ENCODE measurements at places on chromosomes 4 and X.

DNA sequence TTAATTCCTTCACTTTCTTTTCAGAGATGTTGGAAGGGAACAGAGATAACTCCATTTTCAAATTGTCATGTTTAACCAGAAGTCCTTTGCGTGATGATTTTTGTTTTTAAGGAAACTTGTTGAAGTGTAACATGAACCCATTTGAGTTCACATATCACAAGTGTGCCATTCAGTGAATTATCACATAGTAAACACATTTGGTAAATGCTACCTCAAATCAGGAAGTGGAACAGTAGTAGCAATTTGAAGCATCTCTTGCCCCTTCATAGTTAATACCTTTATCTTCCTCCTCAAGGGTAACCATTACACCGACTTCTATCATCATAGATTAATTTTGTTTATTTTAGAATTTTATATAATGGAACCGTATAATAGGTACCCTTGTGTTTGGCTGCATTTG, 35.8 kb downstream of the KDM6A start:
- DNase-seq = no peak

DNA sequence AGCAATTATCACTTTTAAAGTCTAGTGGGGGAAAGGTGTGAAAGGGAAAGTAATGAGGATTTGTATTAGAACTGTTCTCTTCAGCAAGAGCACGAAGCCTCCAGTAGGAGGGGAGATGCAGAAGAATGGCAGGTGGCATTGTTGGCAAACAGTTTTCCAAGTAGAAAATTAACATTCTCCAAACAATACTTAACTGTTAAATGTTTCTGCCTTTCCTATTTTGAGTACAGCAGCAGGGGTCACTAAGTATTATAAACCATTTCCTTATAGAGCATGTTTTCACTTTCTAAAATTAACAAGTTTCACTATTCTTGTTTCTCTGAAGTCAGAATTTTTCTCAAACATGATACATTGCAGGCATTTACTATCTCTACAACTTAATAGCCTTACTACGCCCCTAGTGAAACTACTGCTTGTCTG, 58.7 kb downstream of the LEF1 start:
- DNase-seq = no peak

DNA sequence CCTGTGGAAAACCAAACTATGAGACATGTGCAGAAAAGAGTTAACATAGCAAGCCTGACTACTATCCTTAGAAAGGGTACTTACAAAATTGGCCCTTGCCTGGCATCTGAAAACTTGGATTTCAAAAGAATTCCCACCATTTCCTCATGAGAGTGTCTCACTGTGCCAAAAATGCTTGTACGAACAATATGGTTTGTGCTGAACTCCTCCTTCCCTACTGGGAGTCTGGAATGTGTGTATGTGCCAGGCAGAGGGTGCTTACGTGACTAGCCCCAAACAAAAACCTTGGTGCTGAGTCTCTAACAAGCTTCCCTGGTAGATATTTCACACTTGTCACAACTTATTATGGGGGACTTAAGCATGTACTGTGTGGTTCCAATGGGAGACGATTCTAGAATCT, 81.7 kb upstream of the GIMD1 start:
- DNase-seq = no peak

GRCh38 chrX:11053351-11053750, 57.8 kb upstream of the HCCS start:
- no peak for DNase-seq

GRCh38 chr4:22515145-22515887, 550 bp downstream of the ADGRA3 start:
- peak; percentile 34 for DNase-seq

GRCh38 chrX:131802836-131803626, 220.1 kb upstream of the STK26 start:
- DNase-seq = peak; percentile 48

GRCh38 chr4:106659371-106659770, 290.8 kb upstream of the GIMD1 start:
- DNase-seq = no peak

GRCh38 chrX:103310555-103311398, at the start of gene BEX2:
Gene BEX2, minus strand, starts transcription at chrX:103310990. Its CDS starts 1,014 bp downstream, at chrX:103309976.
- DNase-seq = no peak

- DNase-seq = peak; percentile 75
These were observed 9.1 kb downstream of the HTRA3 start for GRCh38 chr4:8278421-8279287.

DNA sequence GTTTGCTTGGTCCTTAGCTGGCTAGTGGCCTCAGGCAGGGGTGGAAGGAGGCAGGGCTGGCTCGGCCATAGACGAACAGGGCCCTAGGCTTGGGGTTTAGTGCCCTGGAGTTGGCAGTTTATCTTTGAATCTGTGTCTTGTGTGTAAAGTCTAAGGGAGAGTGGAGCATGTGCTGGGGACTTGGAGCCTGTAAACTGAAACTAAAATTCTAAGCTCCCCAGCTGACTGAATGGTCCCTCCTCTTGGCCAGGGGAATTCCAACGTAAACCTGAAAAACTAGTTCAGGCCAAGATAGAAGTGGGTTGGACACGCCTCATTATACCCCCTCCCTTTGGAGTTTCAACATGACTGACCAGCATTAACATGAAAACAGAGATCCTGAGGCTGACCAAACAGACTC, 46.1 kb upstream of the GPR78 start:
- DNase-seq = no peak

- DNase-seq = no peak
These were observed 108.3 kb upstream of the DUSP21 start for GRCh38 chrX:44735498-44735897.

DNA sequence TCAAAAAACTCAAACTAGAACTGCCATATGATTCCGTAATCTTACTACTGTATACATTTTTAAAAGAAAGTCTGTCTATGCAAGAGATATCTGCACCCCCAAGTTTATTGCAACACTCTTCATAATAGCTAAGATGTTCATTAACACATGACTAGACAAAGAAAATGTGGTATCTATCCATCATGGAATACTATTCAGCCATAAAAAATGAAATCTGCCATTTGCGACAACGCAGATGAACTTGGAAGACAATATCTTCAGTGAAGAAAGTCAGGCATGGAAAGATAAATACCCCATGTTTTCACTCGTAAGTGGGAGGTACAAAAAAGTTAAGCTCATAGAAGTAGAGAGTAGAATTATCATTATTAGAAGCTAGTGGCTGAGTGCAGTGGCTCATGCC, 87.3 kb upstream of the DHRSX start:
- no peak for DNase-seq

GRCh38 chr4:43251841-43252240, 359.3 kb downstream of the GRXCR1 start:
- DNase-seq = no peak

DNA sequence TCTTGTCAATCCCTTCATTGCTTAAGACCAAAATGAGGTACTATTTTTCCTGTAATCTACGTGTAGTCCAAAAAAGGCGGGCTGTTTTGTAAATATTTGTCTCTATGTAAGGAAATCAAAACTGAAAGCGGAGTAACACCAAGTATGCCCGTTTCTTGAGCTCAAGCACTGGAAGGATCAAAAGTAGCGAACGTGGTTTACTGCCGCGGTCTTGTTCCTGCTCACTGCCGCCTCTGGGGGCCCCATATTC, 71.5 kb downstream of the AFF1 start:
- no peak for DNase-seq

DNA sequence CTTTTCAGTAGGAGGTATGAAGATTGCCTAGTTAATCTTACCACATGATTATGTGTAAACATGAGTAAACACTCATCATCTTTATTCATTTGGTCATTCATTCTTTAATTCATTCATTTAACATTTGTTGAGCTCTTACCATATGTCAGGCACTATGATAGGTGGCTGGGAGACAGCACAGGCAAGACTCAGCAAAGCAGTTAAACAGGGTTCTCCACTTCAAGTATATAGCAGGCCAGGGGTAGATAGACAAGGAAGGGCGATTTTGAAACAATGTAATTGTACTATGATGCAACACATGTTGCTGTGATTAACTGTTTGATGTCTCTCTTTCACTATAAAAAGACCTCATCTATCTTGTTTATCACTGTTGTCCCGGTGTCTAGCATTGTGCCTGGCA, 84.3 kb upstream of the GPR101 start:
- DNase-seq = no peak

GRCh38 chrX:43436517-43436916, 219.6 kb upstream of the MAOA start:
- DNase-seq = no peak

DNA sequence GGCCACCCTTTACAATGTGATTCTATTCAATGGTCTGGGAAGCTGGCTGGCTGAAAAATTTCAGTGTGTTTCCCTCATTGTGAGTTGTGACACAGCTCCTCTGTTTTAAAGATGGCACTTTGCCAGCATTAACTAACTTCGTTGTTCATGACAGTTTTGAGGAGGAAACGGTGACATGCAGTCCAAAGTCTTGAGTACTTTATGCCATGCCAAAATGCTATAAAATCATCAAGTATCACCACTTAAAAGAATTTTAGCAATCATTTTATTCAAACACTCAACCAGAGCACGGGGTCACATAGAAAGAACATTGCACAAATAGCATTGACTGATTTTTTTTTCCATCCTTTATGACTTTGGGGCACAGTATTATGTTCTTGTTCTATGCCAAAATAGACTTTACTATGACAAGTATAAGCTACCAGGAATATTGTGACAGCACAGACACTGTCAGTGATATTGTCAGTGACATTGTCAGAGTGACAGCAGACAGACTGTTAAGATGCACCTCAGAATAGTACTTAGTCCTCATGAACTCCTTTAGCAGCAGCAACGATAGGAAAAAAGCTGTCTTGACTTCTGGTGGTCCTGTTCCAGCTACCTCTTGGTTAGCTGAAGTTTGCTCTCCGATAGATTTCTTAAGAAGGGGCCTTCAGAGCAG, 46.7 kb downstream of the CXCL13 start:
- no peak for DNase-seq

DNA sequence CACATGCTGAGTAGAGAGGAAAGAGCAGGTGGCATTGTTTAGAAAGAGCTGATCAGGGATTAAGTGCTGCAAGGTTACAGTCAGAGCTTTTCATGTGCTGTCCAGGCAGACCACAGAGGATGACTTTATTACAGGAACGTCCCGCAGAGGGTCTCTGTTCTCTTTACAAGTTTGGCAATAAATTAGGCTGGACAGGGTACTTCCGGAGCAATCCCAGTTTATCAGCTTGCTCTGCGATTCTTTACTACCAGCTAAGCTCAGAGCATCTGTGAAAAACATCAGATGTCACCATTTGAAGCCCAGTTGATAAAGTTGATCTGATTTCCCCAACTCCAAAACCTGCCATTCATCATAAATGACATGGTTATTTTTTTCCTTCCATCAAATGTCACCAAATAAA, 633.1 kb downstream of the NLGN4X start:
- no peak for DNase-seq

DNA sequence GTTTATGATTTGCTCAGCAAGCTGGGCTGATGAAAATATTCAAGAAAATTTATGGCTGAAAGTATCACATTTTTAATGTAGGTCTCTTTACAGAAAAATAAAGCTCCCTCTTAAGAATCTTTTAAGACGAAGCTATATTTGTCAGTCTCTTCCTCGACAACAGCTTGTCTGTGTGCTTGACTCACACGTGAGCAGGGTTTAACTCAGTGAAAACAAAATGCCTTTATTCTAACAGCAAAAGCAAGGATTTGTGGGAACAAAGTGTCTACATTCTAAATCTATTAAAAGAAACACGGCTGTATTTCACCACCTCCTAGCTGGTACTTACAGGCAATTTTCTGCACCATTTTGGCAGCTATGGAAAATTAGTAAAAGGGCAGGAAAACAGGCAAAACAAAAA, 75.5 kb downstream of the NYX start:
- DNase-seq = no peak

DNA sequence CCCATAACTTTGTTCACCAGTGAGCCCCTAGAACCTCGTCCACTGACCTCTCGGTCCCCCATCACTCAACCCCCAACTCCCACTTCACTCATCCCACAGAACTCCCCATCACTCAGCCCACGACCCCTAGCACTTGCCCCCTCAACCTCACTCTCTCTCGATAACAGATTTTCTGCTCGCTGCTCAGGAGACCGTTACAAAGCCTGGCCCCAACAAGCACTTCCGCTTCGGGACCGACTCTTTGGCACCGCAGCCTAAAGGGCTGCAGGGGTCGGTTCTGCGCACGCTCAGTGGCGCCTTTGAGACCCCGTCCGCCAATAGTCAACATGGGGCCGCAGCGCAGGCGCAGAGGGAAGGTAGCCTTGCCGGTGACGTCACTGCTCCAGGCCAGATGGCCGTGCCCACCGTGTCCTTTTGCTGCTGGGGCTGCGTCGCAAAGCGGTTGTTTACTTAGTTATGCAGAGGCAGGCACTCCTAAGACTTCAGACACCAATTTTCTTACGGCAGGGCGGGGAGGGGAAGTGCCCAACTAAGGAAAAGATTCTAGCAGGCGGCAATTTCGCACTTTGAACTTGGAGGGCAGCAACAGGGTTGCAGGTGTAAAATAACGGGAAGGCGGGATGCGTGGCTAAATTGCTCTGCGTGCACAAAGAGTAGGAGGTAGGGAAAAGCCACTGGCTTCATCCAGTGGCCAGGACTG, at the start of gene ZNF182:
Gene ZNF182, minus strand, starts transcription at position 232 of the 700 bp plus-strand sequence. CDS start 1,380 bp downstream, outside the sequence.
- DNase-seq = peak; percentile 68

DNA sequence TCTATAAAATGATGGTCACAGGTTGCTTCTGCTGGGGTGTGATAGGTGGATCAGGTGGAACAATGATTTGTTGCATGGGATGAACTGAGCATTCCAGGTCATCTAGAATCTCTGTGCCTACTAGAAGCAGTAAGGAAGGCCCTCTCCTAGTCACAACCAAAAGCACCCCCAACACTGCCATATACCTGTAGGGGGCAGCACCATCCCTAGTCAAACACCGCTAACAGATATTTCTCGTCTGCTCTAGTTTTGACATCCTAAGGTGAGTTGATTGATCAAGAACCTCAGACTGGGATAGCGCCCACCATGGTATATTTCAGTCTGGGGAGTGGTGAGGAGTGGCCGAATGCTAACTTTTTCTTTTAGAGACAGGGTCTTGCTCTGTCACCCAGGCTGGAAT, 160.2 kb downstream of the NHS start:
- no peak for DNase-seq

GRCh38 chrX:67654301-67654700, 110.5 kb downstream of the AR start:
- DNase-seq = no peak

GRCh38 chr4:155592938-155593297, 73.7 kb upstream of the GUCY1A1 start:
- no peak for DNase-seq

- no peak for DNase-seq
These were observed 12.0 kb upstream of the SLC2A9 start for GRCh38 chr4:10033191-10033881.

- no peak for DNase-seq
These were observed 170.3 kb upstream of the KIT start for GRCh38 chr4:54487491-54487890.

GRCh38 chr4:169677150-169677748, 56.9 kb downstream of the CLCN3 start:
- no peak for DNase-seq

Measured in GM04504 (cell line).